ENCODE measurements at places on chromosomes 7 and 10. TPM values are rescaled to one million over a fixed set of nuclear protein-coding genes. Genes with fewer than 3 reads are reported as not detected.

DNA sequence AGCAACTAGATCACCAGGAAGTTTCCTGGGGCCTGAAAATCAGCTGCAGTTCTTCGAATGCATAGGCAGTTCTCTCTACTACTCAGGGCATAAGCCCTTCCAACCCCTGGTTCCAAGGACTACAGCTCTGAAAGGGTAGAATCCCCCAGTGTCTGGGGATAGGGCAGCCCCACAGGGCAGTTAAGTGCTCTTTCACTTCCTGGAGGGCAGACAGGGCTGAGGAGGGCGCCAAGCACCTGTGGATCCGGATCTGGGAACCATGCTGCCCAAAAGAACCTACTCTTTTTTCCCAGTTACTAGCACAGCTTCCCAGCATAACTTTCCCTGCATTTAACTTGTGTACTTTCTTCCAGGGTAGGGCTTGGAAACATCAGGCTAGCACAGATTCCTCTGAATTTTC is 41.1 kb downstream of the CXCL12 start:
- DNase-seq = no peak

GRCh38 chr7:127932076-127932475 is 99.2 kb downstream of the LRRC4 start:
- no peak for DNase-seq

GRCh38 chr7:39613577-39613976 is 9.8 kb upstream of the RALA start:
- DNase-seq = no peak

DNA sequence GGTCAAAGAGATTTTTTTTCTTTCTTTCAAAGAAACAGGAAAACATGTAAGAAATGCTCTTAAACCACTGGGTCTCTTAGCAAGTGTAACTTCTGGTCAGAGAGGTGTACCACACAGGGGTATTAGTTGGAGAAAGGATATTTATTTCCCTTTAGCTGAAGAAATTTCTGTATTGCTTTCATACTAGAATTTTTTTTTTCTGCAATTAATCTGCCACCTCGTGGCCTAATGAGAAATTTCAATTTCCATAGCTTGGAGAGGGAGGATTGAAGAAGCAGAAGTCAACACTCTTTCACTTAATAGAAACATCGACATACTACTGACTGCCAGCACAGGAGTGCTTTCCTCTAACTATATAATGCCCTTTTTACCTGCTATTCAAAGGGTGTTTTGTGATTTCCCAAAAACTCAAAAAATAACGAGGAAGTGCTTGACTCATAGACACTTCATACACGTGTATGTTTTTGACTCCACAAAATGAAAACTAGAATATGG is 177.6 kb upstream of the NAMPT start:
- peak; percentile 52 for DNase-seq

- no peak for DNase-seq
Observed at GRCh38 chr10:19491166-19491565, 325.1 kb upstream of the PLXDC2 start.

DNA sequence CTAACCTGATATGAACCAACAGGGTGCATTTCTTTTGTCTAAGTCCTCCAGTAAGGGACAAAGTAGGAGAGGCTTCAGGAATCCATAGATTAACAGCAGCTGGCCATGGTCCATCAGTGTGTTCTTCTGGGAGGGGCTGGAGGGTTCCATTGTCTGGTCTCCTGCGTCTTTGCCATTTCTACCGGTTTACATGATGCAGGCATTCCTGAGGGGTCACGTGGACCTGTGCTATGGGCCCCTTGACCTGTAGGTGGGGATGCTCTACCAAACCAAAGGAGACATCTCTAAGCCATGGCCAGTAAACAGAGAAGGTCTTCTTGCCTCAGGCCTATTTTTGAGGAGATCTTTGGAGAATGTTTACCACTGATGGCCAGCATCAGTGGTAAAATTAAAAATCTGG is 28.7 kb upstream of the HABP2 start:
- no peak for DNase-seq

DNA sequence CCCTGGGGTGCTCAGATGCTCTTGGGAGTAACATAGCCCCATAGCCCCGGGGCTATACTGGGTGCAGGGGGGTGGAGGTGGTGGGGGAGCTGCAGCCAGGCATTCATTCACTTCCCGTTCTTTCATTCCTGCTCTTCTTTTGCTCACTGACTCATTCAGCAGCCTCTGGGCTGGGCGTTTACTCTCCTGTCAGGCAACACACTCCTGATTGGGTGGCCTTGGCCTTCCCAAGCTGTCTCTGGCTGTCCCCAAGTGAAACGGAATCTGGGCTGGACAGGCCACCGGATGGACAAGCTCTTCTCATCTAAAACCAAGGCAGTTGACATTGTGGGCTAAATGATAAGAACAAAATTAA is 34.6 kb downstream of the CHST3 start:
- DNase-seq = peak; percentile 44

DNA sequence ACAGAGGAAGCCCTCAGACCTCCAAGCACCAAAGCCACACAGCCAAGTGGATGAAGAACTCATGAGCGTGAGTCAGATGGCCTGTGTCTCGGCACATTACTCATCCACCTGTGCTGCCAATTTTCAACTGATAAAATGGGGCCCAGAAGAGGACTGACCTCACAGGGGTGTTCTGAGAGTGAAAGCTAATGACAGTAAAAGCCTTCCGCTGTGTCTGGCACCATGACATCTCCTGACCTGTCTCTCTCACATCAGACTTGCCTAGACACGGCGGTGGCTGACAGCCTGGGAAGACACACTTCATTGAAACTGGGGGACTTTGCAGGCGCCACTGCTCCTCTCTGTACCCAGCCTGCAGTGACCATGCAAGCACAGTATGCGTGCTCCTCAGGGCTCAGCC is 8.3 kb upstream of the SLC18A3 start:
- DNase-seq = no peak

GRCh38 chr7:108810756-108811385 is 241.2 kb downstream of the DNAJB9 start:
- DNase-seq = no peak

- DNase-seq = no peak
Observed at GRCh38 chr7:117772421-117772820, 100.8 kb downstream of the CTTNBP2 start.

- no peak for DNase-seq
Observed at GRCh38 chr10:128324058-128324827, 198.0 kb upstream of the MKI67 start.

The KAZALD1 gene
- total RNA-seq = 105 TPM

- no peak for DNase-seq
Observed at GRCh38 chr10:94991243-94991888, 52.9 kb downstream of the CYP2C9 start.

GRCh38 chr7:32204361-32205018 is 134.3 kb upstream of the PDE1C start:
- peak; percentile 91 for DNase-seq

DNA sequence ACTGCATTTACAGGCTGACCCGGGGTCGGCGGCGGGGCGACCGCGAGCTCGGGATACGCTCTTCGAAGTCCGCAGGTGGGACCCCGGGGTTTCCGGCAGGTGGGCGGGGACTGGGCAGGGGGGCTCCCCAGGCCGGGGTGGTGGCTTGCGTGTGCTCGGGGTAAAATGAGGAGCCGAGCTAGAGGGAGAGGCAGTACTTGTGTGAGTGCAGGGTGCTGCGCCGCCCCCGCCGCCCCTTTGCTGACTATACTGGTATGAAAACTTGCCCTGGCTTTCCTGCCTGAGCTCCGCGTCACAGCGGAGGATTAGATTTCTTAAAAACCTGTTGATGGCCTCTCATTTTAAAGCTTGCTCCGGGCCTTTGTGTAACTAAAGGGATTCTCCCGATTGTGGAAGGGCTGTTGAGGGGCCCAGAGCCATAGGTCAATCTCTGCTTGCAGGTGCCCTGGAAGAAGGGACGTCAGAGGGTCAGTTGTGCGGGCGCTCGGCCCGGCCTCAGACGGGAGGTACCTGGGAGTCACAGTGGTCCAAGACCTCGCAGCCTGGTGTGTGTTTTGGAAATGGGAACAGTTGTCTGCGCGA is 488 bp downstream of the ARMC10 start:
- peak; percentile 42 for DNase-seq

DNA sequence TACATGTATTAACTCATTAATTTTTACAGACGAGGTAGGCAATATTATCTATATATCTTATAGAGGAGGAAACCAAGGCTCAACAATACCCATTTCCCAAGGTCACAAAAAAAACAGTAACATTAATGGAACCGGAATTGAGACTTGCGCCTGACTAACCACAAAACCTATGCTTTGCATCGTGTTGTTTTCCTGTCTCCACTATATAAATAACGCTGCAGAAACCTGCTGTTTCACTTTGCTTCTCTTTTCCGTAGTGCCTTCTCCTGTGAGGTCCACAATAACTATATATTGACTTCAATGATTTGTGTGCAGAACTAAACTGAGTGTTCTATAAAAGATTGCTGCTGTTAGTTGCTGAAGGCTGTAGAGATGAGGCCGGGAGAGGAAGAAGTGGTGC is 97.7 kb upstream of the RPA3 start:
- no peak for DNase-seq

The RELN gene
- not detected for total RNA-seq

The NPY gene
- not detected for total RNA-seq

- no peak for DNase-seq
Observed at GRCh38 chr10:93300288-93300917, 181.7 kb downstream of the MYOF start.

DNA sequence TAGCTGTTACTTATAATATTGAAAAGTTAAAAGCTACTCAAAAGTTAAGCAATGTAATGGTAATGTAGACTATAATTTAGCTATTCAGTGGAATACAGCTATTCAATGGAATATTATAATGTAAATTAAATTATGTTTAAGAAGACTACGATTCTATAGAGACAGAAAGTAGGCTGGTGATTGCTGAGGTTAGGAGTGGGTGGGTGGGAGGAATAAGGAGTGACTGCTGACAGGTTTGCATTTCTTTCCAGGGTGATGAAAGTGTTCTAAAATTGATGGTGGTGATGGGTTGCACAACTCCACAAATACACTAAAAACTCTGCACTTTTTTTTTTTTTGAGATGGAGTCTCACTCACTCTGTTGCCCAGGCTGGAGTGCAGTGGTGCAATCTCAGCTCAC is 21.4 kb downstream of the DENND2A start:
- DNase-seq = no peak

The MYPN gene
- total RNA-seq = 0.06 TPM

The MORN4 gene
- 18.8 TPM for total RNA-seq

DNA sequence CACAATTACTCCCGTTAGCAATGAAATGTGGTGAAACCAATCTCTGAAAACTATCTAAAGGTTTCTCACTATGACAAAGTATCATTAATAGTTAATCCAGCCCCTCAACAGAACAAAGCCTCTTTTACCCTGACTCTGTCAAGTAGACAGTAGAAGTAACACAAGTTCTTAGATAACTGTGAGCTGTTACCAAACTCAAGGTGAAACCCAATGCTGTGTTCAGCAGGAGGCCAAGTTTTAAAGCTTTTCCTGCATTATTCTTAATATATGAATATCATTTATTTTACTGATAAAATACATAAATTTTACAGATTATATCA is 109.1 kb downstream of the SRPK2 start:
- DNase-seq = no peak

GRCh38 chr7:95205665-95206225 is 118.6 kb downstream of the PON1 start:
- no peak for DNase-seq

The FAM25C gene
- not detected for total RNA-seq

DNA sequence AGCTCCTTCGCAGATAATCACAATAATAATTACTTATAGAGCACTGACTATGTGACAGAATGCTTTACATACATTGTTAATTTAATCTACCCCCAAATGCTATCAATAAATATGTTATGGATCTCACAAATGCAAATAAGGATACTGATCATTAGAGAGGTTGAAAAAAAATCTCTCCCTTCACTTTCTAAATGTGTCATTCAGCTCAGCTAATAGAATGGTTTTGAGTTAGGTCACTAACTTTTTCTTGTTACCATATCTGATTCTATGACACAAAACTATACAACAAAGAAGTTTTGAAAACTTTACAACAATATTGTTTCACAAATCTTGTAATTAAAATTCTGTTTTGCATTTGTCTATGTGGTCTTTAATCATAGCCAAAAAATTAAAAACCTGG is 17.4 kb downstream of the NEUROD6 start:
- DNase-seq = no peak

DNA sequence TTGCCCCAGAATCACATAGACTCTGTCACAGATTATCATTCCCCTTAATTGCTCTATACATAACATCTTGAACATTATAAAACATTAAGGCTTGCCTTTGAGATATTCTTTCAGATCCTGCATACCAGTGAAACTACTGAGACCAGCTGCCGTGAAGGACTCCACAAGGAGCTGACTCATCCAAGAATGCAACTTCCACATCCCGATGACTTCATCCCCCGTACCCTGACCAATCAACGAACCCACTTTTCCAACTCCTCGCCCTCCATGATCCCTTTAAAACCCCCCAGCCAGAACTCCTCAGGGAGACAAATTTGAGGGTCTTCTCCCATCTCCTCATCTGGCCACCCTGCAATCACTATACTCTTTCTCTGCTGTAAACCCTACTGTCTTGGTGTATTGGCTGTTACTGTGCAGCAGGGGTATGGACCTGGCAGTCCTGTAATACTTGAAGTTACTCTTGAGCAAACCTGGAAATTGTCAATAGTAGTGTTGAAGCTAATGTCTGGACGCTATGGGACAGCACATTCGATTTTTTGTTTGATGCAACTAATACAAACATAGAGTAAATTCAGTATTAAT is 49.8 kb downstream of the HTR5A start:
- no peak for DNase-seq

DNA sequence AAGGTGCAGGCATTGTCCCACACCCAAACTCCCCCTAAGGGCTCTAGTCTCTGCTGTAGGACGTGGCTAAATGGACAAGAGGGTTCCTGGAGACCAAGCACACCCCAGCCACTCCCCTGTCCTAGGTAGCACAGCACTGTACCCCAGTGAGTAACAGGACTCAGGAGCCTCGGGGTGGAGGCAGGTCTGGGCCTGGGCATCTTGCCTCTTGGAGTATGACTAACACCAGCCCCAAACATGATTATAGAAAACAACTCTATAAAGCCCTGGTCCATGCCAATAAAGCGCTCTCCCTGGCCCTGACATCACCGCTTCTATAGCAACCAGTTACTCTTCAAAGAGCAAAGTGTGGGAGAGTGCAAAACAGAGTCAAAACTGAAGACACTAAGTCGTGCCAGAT is 195.0 kb downstream of the CALN1 start:
- DNase-seq = no peak

DNA sequence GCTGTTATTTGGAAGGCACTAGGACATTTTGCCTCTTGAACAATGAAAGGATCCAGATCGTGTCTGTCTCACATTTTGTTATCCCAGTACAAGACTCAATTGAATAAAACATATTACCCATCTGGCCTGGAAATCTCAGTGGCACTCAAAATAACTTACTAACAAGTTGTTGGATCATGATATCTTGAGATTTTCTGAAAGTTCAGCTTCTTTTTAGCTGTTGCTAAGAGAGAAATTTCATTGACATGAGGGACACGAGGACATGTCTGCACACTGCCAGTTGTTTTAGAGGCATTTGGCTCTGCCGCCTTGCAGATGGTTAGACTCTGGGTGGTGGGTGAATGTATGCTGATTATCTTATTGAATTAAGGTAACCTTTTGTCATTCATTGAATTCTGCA is 41.0 kb downstream of the KAT6B start:
- no peak for DNase-seq

- no peak for DNase-seq
Observed at GRCh38 chr10:46247808-46248569, 38.8 kb upstream of the ANTXRL start.
